Vagina (tissue), 2 donors: ENCODE measurements at places on chromosomes 16 and 17.

DNA sequence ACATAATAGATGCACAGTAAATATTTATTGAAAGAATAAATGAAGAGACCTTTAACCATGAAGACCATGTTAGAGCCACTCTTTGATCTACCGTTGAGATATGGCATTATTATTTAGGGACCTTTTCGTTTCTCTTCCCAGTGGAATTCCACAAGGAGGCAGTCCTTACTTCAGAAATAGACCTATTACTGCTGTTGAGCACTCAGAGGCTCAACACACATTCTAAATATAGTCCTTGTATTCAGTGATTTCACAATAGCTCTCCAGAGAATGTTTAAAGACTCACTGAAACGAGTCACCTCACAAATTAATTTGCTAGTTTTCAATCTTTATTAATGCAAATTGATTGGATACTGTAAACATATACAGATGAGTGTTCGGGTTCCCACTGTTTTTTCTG is 603.8 kb downstream of the CDH8 start:
- no peak for DNase-seq

DNA sequence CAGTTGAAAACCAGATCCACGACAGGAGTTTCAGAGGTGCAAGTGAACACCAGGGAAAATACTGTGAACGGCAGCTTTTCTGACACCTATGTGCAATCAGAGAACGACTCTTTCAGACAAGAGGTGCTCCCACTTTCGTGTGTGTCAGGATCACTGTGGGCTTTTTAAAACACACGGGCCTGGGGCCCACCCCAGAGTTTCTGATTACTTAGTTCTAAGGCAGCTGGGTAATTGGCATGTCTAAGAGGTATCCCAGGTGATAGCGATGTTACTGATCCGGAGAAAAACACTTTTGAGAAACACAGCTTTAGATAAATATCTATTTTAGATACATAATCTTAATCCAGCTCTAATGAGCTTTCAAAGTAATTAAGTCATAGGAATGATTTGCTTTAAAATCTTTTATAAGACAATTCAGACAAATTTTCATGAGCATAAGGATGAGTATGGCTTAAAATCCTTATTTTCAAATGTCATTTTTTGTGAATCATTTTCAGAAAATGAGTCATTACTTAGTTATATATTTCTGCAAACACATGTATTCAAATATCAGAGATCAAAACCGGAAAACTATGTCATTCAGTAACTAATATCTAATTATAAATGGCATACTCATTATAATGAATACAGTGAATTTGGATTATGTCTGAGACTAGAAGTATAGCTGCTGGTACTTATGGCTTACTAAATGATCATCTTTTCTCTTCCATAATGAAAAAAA is 217.9 kb upstream of the PSMD7 start:
- no peak for DNase-seq

- no peak for DNase-seq
Observed at GRCh38 chr17:46135126-46135812, 58.0 kb downstream of the KANSL1 start.

DNA sequence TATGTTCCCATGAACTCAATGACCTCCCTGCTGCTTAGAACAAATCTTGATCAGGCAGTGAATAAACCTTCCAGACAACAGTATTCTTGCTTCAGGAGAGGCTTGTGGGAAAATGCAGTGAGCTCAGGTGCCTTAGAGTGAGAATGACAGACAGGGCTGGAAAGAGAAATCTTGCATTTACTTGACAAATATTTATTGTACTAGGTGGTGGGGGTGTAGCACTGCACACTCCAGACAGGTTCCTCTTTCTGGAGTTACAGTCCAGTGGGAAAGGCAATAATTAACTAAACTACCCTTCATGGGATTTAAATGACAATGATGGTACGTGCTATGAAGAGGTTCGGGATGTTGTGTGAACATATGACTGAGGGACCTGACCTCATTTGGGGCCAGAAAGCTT is 182.9 kb downstream of the SHISA9 start:
- no peak for DNase-seq
